ENCODE measurements at places on chromosomes 6 and 20. TPM values are rescaled to one million over a fixed set of nuclear protein-coding genes. Genes with fewer than 3 reads are reported as not detected.

The HNF4A gene
- total RNA-seq = not detected

The FAM184A gene
- total RNA-seq = 5.7 TPM

The OR2B6 gene
- not detected for total RNA-seq

The FAM83B gene
- not detected for total RNA-seq

The GATA5 gene
- total RNA-seq = 0.20 TPM

The ESR1 gene
- total RNA-seq = 2.1 TPM

The RAET1L gene
- total RNA-seq = not detected

The GGTLC1 gene
- not detected for total RNA-seq

The PRPH2 gene
- total RNA-seq = 1.5 TPM

The PTK7 gene
- 4.2 TPM for total RNA-seq

The FAM8A1 gene
- total RNA-seq = 35.6 TPM

The MOG gene
- total RNA-seq = not detected

The RAD21L1 gene
- not detected for total RNA-seq

The KIAA0408 gene
- total RNA-seq = 10.1 TPM

The BPIFB1 gene
- not detected for total RNA-seq

The EEF1A2 gene
- total RNA-seq = not detected

The BTNL2 gene
- total RNA-seq = not detected

The IYD gene
- total RNA-seq = not detected

The SLC22A1 gene
- total RNA-seq = 5.5 TPM

The PHACTR1 gene
- total RNA-seq = 1.5 TPM

The EYS gene
- total RNA-seq = 4.5 TPM

The IRF4 gene
- 0.22 TPM for total RNA-seq

The SLC13A3 gene
- 11.6 TPM for total RNA-seq

The ZBP1 gene
- 3.6 TPM for total RNA-seq

The VSTM2L gene
- 0.44 TPM for total RNA-seq

The ABHD16B gene
- not detected for total RNA-seq

The ATG5 gene
- 39.0 TPM for total RNA-seq
